ENCODE measurements at places on chromosomes 13 and 19. TPM values are rescaled to one million over a fixed set of nuclear protein-coding genes. Genes with fewer than 3 reads are reported as not detected.
A peak's percentile ranks its signal among the peaks of the same experiment; 100 is the strongest.

DNA sequence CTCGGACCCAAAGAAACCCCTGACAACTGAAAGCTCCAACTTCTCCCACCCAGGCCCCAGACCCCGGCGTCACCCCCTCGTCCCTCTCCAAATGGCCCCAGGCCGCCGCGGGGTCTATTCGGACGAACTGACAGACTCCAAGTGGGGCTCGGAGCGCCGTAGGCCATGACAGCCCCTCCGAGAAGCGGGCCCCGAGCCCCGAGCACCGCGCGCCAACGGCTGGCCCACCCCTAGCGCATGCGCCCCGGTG, 360 bp downstream of the DDX39A start:
- no peaks in the 10 kb centered on the region for H3K27me3 ChIP-seq
- H3K4me1 ChIP-seq, result peaks cover 32% of the 10 kb centered on the region
- H3K27ac ChIP-seq, result peak overlapping the region; percentile 89
- H3K4me3 ChIP-seq, result peak overlapping the region; percentile 94

- H3K27ac ChIP-seq, result no peak overlapping the region
- no peaks in the 10 kb centered on the region for H3K36me3 ChIP-seq
- H3K4me1 ChIP-seq, result peaks cover 22% of the 10 kb centered on the region
Observed at GRCh38 chr19:44602081-44602480, 11.3 kb upstream of the IGSF23 start.

GRCh38 chr13:42991898-42992763, at the start of gene EPSTI1:
Gene EPSTI1, minus strand, starts transcription at chr13:42992241. Its CDS starts 76 bp downstream, at chr13:42992165.
- H3K27me3 ChIP-seq, result no peaks in the 10 kb centered on the region
- DNase-seq, result peak; percentile 81
- H3K4me3 ChIP-seq, result peak within 1 kb of the TSS; percentile 76
- peaks cover 16% of the 10 kb centered on the region for H3K4me1 ChIP-seq
- peak within 1 kb of the TSS; percentile 95 for H3K27ac ChIP-seq

DNA sequence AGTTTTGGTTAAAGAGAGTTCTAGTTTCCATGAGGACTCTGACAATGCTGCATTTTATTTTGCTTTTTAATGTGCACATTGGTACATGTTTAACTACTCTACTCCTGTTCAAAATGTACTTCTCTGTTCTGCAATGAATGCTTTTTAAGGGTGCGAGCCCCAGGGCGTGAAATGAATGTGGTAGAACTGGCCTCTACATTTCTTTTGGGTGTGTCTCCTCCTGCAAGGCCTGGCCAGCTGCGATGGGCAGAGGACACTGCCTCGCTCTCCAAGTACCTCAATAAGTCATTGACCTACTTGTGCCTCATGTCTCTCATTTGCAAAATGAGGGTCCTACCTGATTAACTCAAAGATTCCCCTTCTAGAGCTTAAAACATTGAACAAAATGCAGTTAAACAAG, 6.7 kb downstream of the RGS9BP start:
- peak overlapping the region; percentile 2 for H3K27ac ChIP-seq
- no peaks in the 10 kb centered on the region for H3K36me3 ChIP-seq
- H3K27me3 ChIP-seq, result peaks cover 5% of the 10 kb centered on the region
- DNase-seq, result no peak
- no peaks in the 10 kb centered on the region for H3K4me1 ChIP-seq

ZNF382 gene
- total RNA-seq, result 5.2 TPM
